ENCODE measurements at places on chromosomes 5 and 9.

GRCh38 chr5:77423022-77423750, 68.9 kb downstream of the WDR41 start:
- DNase-seq, result no peak

DNA sequence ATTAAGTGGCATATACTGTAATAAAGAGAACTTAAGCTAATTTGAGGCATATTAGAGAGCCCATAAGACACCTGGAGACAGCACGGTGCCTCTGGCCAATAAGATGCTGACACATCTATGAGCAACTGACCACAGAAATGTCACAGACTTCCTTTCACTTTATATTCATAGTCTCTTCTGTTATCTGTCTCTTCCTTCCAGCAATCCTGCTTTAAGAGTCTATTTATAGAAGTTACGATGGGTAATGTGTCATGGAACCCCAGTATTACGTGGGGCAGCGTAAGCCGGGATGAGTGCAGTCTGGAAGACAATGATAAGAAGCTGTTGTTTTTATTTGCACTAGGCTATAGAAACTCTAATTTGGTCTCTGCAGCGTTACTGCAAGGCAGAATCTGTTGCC, 136.8 kb downstream of the CFAP90 start:
- DNase-seq, result no peak

GRCh38 chr9:124420991-124421543, 5.8 kb upstream of the PSMB7 start:
- no peak for DNase-seq

GRCh38 chr9:133371261-133371711, 4.6 kb downstream of the SURF4 start:
- DNase-seq, result peak; percentile 43

- DNase-seq, result no peak
Measured at GRCh38 chr9:34291023-34291422, 38.0 kb downstream of the KIF24 start.

DNA sequence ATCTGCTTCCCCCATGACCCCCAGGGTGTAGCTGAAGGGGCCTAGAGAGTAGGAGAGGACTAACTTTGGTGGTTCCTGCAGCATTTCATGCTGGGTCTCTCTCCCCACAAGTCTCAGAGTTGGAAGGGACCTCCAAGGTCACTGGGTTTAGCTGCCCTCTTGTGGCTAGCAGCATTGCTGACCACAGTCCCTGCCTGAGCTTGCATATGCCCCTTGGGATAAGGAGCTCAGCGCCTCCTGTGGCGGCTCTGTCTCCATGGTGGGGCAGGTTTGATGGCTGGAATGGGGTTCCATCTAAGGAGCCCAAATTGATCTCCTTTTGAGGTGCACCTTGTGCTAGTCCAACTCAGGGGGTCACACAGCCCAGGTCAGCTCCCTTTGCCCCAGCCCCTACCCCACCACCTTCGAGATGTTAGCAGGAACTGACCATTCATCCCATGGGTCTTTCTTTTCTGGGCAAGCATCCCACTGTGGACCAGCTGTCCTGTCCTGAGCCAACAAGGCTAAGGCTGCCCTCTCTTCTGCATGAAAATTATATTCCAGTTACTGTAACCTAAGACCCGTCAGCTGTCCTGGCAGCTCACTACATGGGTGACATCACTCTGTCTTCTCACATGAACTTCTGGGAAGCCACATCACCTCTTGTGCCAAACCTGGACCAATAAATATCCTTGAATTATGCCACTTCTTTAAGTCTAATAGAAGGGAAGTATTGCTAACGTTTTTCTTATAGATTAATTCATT, 196.2 kb downstream of the HSPA4 start:
- DNase-seq, result peak; percentile 37

DNA sequence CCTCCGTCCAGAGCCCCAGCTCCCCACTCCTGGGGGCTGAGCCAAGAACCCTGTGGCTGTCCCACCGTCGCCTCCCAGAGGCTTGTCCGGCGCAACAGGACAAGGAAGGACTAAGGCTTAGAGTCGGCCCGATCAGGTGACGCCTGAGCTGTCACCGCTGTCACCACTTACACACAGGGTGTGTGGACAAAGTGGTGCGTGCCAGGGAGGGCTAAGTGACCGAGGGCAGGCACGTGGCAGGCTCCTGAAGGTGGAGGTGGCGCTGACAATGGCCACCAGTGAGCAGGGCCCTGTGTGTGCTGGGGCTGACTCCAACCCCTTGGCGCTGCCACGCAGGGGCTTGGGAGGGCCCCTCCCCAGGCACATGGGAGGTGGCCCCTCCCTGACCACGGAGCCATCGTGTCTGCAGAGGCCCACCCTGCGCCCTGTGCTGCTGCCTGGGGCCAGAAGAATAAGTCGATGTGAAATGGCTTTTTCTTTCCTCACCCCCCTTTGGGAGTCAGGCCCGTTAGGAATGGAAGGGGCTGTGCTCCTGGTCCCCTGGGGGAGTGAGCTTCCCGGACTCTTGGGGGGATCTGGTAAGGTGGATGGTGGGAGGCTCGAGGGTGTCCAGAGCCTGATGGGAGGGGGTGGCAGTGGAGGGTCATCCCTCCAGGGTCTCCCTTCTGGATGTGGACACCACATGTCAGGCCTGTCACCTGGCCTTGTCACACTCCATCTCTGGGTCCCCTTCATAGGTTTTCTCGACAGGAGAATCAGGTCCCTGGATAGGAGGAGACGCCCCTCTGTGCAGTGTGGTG, 2.6 kb upstream of the GPSM1 start:
- peak; percentile 77 for DNase-seq

DNA sequence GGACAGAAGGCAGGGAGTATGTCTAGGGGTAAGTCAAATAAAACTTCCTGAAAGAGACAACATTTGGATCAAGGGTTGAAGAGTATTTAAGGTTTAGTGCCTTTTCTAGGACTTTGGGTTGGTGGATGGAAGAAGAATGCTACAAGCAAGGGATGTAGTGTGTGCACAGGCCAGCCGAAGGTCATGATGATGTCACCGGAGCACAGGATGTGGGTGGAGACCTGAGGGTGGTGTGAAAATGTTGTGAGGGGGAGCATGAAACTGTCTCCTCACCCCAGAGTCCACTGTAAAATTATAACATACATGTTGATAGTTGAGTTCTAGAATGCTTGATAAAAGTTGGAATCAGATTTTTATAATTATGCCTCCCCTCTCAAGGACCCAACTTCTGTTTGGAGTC, 553.3 kb upstream of the SGCD start:
- DNase-seq, result no peak

- DNase-seq, result no peak
Measured at GRCh38 chr5:81948349-81948748, 23.5 kb upstream of the ATG10 start.

DNA sequence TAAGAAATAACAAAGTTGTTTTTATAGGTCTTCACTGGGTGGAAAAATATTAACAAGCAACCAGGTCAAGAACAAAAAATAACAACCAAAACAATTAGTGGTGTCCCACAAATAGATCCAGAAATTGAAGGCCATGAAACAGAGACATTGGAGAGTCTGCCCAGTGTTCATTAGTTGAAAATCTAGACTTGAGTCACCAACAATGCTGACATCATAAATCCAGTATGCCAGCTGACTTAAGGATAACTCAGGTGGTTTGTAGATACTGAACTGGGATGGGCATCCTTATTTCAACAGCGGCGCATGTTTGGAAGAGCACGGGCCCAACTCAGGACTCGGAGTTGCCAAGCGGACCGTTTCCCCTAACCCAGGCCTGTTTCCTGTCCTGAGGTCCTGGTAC, 80.7 kb upstream of the TNFAIP8 start:
- no peak for DNase-seq

GRCh38 chr9:6640268-6641051, 5.1 kb downstream of the GLDC start:
- no peak for DNase-seq

DNA sequence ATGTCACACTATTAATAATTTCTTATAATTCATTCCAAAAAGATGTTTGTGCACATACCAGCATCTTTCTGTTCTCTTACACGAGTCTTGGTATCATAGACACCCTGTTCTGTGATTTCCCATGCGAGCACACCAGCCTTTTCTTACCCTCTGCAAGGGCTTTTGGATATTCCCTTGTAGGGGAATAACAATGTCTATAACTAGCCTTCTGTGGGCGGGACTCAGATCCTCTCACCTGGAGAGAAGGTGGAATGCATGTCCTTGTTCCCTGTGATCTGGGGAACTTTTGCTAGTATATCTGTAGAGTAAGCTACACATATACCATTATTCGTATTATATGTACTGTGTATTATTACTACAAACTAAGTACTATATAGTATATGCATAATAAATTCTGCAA, 44.8 kb downstream of the EHMT1 start:
- no peak for DNase-seq

DNA sequence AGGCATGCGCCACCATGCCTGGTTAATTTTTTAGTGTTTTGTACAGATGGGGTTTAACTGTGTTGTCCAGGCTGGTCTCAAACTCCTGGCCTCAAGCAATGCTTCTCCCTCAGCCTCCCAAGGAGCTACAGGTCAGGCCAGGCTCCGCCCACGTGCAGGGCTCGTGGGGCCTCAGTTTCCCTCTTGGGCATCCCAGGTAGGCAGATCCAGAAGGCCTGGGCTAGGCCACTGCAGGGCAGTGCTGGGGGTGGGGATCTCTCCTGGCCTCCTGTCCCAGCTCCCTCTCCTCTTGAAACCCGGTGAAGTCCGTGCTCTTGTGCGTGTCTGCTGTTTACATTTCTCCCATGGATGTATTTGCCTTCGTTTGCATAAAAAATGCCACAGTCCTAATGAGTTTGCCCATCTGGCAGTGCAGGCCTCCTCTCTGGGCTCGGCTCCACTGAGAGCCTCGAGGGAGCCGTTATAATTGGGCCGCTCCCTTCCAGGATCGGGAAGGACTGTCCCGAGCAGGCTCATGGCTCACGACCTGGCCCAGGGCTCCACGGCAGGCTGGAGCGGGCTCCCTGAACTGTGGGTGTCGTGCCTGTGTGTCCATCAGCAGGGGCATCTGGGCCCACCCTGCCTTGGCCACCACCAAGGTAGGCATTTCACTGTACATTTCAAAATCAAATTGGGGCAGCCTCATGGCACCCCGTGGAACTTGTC, 52.6 kb upstream of the RUFY1 start:
- no peak for DNase-seq

DNA sequence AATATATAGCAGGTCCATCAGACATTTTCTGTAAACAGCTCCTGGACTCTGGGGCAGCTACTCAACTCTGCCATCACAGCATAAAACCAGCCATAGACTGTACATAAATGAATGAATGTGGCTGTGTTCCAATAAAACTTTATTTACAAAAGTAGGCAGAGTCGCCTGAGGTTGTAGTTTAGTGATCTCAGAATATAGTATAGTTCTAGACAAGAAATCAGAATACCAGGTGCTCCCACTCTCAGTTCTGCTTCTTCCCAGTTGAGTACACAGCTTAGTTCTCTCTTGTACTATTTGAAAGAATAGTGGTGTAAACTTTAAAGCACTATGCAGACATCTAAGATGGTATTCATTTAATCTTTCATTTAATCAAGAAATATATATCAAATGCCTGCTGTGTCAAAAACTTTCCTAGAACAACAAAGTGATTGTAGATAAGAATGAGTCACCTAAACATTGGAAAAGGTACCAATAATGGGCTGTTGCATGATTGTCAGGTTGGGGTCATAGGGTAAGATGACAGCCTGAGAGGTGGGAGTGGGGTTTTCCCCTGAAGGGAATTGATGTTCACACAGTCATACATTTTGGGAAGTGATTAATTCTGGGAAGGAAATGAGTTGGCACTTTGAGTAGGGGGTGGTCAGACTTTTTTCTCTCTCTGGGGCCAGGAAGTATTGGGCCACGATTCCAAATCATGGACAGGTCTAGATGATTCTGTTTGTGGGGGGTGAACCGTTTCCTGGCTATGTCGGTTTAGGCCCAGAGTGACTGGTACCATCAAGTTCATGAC, 37.0 kb downstream of the TNFSF8 start:
- no peak for DNase-seq

DNA sequence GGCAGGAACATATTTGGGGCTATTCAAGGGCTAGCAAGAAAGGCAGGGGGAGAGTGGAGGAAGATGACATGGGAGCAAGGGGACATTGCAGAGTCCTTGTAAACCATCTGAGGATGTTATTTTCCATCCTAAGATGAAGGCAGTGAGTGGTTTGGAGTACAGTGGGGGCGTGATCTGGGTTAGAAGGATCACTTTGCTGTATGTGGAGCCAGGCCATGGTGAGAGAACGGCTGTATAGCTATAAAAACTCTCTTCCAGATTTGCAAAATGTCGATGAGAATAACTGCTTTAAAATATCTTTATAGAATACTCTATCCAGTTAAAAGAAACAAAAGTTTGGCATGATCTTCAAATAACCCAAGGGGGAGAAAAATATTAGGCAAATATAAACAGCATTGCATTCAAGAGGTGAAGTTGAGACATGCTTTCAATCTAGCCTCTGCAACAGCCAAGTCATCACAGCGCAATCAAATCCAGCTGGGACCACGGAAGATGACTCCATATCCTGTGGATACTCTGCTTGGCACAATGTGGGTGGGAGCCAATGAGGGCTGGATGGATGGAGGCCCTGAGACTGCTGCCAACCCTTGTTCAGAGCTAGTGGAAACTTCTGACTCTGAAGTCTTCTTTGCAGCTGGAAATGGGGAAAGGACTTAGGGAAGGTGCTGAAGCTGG, 111.5 kb upstream of the BASP1 start:
- no peak for DNase-seq

- no peak for DNase-seq
Measured at GRCh38 chr5:151719228-151720000, 32.7 kb upstream of the SPARC start.

GRCh38 chr5:103166706-103167105, 46.6 kb downstream of the PPIP5K2 start:
- no peak for DNase-seq

DNA sequence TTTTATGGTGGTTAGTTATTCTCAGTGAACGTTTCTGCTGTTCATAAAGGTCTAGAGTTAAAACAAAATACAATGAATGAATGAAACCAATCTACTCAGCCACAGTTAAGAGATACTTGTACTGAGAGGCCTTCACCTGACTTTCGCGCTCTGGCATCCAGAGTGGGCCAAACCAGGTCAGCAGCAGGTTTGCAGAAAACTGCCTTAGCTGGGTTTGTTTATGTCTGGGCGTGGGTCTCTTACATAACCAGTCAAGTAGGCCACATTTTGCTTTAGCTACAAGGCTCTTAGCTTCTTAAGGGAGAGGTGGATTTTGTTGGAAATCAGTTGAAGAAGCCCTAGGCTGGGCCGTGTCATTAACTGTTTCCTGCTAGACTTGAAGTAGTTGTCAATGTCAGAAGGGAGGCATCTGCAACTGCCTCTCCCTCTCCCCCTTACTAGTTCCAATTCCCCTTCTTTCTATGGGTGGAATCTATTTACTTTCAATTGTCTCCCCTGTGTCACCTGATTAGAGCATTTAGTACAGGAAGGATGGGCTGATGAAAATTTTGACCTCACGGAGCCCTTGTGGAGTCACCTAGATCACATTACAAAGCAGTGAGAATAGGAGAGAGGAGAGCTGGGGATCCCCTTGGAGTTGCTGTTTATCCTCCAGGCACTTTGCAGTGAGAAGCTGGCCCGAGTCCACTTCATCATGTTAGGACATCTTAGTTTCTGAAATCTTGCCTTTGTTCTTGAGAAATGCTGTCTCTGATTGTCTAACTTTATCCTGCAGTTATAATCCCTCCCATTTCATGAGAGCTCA, 200.5 kb downstream of the ARHGEF28 start:
- DNase-seq, result peak; percentile 67

- DNase-seq, result peak; percentile 80
Measured at GRCh38 chr5:4700069-4700468, 440.1 kb upstream of the ADAMTS16 start.

- no peak for DNase-seq
Measured at GRCh38 chr9:137703842-137704508, 85.2 kb downstream of the EHMT1 start.

- DNase-seq, result no peak
Measured at GRCh38 chr5:145681216-145681615, 153.9 kb downstream of the PRELID2 start.

GRCh38 chr9:33950371-33950770, 98.3 kb downstream of the UBAP2 start:
- no peak for DNase-seq

All from lower lobe of right lung (tissue), 2 donors.